Activated CD4-positive, alpha-beta memory T cell treated with anti-CD3 and anti-CD28 coated beads, Interleukin-2, amount 10 ng/mL, durations not matched to agents 7 days and 5 days (primary cell): ENCODE measurements at places on chromosomes 12 and 14. TPM values are rescaled to one million over a fixed set of nuclear protein-coding genes. Genes with fewer than 3 reads are reported as not detected.

GRCh38 chr12:67797753-67798152 lies 149.2 kb downstream of the DYRK2 start:
- DNase-seq: no peak

GRCh38 chr14:30849354-30849753 lies 25.0 kb upstream of the COCH start:
- DNase-seq: no peak

DNA sequence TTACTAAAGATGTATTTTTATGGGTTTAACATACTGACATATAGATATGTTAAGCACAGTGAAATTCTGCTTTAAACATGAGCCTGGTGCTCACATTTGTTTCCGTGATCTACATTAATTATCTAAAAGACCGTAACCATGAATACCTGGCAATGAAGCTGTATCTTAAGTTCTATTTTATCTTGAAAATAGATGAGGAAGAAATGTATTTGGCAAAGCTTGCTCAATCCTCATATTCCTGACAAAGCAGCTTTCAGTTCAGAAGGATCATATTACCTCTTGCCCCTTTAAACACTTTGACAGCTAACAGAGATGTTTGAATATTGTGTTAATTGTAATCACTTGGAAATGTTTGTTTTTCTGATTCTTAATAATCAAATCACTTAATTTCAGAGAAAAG lies 9.8 kb downstream of the EPYC start:
- DNase-seq: no peak

The DICER1 gene
- total RNA-seq: 52.8 TPM

GRCh38 chr12:116427200-116427930 lies 131.8 kb upstream of the MAP1LC3B2 start:
- no peak for DNase-seq
